ENCODE measurements at places on chromosomes 12 and 14.
A peak's percentile ranks its signal among the peaks of the same experiment; 100 is the strongest.

DNA sequence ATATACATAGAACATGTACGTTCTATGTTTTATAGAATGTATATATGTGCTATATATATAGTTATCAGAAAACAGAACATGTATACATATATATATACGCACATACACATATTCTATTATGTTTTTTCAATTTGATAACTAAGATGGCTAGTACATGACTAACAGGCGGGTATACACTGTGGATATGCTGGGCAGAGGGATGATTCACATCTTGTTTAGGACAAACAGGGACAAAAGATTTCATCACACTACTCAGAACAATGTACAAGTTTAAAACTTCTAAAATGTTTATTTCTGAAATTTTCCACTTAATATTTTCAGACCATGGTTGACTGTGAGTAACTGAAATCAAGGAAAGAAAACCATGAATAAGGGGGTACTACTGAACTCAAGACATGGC is 17.4 kb downstream of the TIMELESS start:
- no peak for DNase-seq

- DNase-seq, result no peak
Measured at GRCh38 chr12:15214851-15215601, 6.2 kb downstream of the RERG start.

DNA sequence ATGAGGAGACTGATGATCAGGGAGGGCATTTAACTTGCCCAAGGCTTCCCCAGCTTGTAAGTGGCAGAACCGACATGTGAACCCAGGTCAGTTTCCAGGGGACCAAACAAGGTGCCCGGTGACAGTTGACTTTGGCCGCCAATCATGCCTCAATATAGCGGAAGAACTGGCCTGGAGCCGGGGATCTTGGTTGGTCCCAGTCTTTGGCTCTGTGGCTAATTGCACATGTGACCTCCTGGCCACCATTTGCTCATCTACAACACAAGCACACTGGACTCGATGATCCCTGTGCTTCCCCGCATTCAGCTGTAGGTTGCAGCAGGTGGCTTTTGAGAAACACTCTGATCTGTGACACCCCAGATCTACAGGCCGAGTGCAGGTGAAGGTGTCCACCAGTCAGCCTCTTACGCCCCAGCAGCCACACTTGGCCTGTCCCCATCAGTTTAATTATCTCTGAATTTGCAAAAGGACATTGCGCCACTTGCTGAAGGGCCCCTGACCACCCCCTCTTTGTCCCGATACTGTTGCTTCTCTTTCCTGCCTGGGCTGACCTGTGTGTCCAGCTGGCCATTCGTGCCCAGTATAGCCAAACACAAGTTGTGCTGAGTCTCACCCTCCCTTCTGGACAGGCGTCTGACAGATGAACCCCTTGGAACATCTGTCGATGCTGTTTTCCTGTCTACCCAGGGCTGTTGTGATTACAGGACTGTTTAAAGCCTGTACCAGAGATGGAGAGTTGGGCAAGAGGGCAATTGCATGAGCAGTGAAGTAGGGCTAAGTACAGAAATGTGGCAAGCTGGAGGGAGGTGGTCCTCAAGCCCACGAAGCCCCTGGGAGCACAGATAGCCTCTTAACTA is 14.1 kb downstream of the ACACB start:
- DNase-seq, result no peak

DNA sequence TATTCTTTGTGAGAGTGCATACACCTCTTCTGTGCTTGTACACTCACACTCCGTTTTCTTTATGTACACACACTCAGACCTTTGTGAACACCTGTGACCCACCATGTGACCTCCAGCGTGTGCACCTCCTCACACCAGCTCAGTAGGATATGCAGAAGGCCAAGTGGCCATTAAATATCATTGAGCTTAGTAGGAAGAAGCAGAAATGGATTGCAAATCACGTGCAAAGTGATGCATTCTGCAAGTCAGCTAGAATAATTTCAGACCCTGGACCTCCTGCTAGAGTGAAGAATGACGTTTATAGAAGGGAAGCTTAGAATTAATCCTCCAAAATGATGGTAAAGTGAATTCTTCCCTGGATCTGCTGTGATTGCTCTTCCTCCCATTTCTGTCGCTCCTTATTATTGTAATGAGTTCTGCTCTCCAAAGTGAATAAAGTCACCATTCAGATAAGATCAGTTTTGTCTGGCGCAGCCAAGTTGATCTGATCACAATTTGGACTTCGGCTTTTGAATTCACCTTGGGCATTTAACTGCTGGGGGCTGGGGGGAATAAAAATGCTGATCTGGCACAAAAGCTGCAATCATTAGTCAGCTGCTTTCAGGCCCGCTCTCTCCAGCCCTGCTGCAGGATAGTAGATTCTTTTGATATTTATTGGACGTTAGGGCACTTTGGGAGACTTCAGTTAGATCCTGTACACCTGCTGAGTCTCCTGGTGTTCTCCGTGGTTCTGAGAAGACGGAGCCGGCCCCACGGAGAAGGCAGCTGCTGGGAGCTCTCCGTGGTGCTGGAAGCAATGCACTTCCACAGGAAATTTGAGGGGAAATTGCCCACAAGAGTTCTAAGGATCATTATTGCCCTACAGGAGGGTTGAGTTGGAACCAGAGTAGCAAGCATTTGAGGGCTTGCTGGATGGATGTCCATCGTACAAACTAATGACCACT is 12.4 kb upstream of the NRXN3 start:
- peak; percentile 35 for DNase-seq

DNA sequence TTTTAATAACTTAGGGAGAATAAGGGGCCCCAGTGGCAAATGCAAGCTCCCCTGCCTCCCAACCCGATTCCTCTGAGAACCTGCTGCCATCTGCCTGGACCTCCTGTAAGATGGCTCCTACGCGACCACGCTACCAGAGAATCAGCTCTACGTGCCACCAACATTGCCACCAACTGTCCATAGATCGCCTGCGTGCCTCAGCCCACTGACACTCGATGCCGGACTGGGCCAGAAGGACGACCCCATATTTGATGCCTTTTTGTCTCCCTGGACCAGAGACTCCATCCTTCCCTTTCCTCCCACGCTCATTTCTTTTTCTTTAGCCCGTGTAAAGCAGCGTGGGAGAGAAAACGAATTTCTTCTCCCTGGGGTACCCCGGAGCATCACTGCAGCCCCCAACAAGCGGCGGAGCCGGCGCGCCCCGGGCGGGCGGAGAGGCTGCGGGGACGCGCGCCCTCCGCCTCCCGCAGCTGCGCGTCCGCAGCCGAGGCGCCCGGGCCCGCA is 565 bp upstream of the KLHL42 start:
- peak; percentile 24 for DNase-seq

GRCh38 chr14:52700701-52701172 is 5.4 kb upstream of the ERO1A start:
- DNase-seq, result no peak

DNA sequence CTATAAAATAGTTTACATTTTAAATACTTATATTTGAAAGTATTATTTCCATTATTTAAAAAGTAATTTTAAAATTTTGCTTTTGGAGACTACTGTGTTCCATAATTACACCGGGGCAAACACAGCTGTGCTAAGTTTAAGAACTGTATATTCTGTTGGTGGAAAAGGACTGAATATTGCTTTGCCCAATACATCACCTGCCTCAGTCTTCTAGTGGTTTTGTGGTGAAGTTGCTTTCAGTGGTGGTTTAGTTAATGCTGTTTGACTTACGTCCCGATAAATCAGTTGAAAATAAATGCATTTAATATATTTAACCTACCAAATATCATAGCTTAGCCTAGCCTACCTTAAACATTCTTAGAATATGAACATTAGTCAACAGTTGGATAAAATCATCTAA is 23.4 kb downstream of the FBXO34 start:
- DNase-seq, result no peak

DNA sequence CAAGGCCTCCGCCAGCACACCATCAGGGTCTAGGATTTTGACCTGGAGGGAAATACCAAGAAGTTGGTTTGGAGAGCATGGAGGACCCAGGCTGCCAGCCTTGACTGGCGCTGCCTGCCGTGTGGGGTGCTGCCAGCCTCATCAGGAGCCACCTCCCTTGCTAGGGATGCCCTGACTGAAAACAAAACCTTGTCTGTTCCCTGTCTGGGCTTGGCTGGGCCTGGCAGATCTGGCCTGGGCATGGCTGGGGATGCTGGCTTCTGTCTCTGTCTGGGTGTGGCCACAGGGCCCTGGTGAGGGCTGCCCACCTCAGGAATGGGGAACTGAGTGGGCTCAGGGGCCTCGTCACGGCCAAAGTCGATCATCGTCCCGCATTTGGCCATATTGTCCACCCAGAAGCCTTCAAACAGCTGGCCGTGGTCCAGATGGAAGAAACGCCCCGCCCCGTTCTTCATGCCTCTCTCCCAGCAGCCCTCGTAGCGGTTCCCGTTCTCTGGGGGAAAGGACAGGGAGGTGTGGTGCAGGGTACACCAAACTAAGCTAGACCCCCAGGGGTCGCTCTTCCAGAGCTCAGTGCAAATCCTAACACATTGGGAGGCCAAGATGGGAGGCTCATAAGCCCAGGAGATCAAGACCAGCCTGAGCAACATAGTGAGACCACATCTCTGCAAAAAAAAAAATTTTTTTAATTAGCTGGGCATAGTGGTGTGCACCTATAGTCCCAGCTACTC is 16.5 kb downstream of the MORN3 start:
- no peak for DNase-seq

DNA sequence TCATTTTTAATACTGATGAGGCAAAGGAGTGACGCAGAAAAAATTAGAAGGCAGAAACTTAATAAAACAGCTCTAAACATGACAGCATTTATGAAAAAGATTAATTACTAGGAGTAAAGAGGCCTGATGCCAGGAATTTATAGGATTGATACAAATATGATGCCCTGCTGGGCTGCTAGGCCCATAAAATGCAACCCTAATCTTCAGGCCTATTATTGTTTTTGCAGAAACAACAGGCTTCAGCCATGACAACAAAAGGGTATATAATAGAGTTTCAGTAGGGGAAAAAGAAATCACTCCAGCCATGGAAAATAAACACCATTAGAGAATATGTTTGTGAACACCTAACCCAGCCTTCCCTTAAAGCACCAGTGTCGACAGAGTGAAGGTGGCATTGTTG is 50.6 kb downstream of the OTX2 start:
- no peak for DNase-seq

DNA sequence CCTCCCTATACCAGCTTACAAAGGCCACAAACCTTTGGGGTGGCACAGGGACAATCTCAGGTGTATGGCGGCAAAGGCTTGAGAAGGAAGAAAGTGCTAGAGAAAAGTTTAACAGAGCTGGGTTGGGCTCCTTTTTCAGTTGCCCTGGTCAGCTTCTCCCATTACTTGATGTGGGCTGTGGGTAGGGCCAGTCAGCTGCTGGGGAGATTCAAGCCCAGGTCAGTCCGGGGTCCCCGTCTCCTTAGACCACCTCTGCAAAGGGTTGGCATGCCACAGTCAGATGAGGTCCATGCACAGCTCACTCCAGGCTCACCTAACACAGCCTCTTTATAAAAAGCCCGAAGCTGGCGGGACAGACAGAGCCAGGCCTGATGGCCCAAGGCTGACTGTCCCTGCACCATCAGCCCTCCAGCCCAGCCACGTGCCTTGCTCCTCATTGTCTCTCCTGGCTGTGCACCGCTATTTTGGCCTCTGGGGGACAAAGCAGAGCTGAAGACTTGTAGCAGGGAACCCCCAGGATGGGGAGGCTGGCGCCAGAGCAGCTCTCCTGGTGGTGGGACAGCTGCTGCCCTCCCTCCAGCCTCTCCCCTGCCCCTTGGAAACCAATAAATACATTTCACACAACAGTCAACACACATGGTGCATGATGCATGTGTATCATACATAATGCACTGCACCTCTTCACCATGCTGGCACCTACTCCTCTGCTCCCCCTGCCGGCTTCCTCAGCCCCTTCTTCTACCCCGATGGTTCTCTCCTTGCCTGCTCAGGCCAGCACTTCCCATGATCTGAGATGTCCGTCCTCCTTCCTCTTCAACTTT is 61.7 kb upstream of the DDX11 start:
- DNase-seq, result no peak

DNA sequence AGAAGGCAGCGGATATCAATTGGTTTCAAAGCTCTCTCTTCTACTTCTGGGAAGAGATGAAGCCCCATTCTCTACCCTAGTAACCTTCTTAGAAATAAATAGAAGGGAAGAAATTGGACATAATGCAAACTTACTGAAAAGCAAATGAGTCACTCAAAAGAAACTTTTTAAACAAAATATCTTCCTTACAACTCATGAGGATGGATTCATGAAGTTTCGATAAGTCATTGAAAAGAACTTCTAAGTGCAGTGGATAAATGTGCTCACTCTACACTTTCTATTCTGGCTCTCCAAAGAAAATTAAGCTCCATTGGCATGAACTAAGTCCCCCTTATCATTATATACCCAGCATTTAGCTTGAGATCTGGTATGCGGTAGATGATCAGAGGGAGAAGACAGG is 899.5 kb downstream of the RPS29 start:
- no peak for DNase-seq

DNA sequence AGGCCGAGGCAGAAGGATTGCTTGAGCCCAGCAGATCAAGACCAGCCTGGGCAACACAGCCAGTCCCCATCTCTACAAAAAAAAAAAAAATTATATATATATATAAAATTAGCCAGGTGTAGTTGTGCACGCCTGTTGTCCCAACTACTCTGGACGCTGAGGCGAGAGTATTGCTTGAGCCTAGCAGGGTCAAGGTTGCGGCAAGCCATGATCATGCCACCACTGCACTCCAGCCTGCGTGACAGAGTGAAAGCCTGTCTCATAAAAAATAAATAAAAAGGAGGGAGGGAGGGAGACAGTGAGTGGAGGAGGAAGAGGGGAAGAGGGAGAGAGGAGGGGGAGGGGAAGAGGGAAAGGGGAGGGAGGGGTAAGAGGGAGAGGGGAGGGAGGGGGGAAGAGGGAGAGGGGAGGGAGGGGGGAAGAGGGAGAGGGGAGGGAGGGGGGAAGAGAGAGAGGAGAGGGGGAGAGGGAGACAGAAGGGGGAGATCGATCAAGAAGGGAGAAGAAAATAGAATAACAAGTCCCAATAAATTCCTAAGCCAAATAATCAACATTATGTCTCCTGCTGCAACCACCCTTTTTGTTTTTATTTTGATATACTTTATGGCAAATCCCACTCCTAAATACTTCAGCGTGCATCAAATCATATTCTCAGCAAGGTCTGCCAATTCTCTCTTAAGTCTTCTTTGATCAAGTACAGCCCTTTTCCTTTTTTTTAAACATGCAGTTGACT is 163.9 kb downstream of the MED13L start:
- DNase-seq, result no peak

DNA sequence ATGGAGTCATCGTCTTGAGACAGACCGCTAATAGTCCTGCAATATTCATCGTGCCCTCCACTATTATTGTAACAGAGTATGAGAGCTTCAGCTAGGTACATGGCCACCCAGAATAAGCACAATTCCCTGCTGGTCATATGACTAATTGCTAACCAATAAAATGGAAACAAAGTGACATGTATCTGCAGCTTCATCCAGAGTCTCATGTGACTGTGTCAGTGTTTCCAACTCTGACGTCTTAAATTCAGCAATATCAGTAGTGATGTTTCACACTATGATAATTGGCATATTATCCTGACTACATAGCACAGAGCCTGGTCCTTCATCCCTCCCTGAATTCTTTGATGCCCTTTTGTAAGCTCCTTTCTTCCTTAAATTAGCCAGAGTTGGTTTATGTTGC is 167.4 kb downstream of the RPS29 start:
- DNase-seq, result no peak

- no peak for DNase-seq
Measured at GRCh38 chr14:79661752-79662151, 549.6 kb downstream of the DIO2 start.

Data from left cardiac atrium (tissue), 4 donors.